ENCODE measurements at places on chromosomes 16 and 17.
A peak's percentile ranks its signal among the peaks of the same experiment; 100 is the strongest.

- peak; percentile 47 for DNase-seq
Measured at GRCh38 chr16:58024486-58025350, 836 bp upstream of the MMP15 start.

GRCh38 chr17:63966646-63967264 lies 6.0 kb downstream of the SCN4A start:
- DNase-seq: no peak

- no peak for DNase-seq
Measured at GRCh38 chr16:30996324-30996984, 11.4 kb downstream of the HSD3B7 start.

DNA sequence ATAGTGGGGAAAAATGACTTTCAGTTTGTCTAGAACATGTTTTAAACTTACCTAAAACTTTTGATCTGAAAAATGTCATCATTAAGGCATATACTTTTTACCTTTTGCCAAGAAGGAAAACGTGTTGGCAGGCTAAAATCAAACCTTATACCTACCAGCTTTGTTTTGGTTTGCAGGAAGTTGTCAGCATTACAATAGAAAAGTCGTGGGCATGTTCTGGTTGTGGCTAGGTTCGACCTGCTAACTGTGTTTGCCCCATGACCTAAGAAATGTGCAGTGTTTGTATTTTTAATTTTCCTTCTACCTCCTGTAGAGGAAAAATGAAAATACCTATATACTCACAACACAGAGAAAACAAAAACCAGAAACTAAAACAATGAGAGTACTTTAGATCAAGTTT lies 13.0 kb downstream of the SKAP1 start:
- no peak for DNase-seq

GRCh38 chr16:22968931-22969330 lies 155.0 kb downstream of the HS3ST2 start:
- no peak for DNase-seq

DNA sequence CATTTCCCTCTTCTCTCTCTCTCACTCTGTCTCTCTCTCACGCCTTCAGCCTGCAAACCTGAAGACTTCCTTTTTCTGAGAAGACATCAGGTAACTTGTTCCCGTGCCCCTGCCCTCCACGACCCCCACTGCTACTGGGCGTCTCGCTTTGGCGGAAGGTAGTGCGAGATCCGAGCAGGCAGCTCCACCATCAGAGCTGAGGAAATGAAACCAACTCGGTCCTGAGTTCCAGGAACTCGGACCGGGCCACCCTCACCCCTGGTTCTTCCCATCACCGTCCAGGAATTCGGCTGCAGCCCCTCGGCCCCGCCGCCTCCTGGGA lies 585 bp downstream of the MLKL start:
- no peak for DNase-seq

GRCh38 chr16:59573528-59574271 lies 839.6 kb upstream of the GOT2 start:
- no peak for DNase-seq

- DNase-seq: no peak
Measured at GRCh38 chr17:1639549-1640180, 5.9 kb downstream of the SCARF1 start.

DNA sequence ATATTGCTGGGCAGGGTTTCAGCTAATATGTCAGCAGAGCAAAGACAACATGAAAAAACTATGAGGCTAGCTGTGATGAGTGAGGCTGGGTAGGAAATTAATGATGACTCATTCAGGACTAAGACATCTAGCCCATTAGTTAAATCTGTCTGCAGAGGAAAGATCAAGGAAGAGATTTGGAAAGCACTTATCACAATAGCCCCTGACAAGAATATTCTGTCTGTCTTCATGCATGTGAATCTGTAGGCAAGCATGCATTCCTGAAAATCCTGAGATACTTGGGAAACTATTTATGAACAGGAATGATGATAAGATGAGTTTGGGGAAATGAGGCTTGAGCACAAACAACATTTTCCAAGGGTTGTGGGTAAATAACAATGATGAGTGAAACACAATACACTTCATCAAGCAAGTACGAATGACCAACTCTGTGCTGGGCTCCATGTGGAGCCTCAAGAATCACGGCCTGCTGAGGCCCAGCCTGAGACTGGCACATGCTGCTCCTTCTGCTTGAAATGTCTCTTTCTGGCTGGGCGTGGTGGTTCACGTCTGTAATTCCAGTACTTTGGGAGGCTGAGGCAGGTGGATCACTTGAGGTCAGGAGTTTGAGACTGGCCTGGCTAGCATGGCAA lies 96.5 kb upstream of the ASIC2 start:
- DNase-seq: no peak

DNA sequence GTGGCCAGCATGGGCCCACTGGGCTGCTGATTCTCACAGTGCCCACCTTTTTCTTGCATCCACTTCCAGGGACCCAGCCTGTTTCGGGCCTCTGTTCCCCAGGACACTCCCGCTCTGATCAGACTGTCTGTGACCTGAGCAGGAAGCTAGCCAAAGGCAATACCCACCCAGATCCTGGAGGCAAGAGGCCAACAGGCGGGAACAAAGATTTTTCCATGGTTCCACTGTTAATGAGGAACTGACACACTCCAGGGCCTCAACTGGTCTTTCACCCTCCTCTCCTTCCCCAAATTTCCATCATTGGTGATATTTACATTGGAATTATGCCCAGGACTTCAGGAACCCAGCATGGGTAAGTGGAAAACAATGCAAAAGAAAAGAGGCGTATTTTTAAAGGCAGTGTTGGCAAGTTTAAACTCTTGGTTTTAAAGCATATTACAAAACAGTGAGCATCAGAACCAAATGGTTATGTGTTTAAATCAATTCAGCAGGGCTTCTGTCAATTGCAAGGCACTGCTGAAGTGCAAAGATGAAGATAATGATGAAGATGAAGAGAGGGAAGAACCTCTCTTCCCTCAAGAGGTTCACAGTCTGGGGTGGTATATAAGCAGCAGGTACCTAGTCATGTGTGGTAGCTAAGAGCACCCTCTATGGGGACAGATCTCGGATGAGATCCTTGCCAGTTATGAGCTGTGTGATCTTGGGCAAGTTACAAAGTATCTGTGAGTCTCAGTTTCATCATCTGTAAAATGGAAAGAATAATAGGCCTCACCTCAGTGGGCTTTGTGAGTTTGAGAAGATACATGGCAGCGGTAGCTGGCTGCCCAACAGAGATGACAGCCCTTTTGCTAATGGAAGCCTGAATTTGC lies 14.4 kb upstream of the ATP2A3 start:
- DNase-seq: no peak

DNA sequence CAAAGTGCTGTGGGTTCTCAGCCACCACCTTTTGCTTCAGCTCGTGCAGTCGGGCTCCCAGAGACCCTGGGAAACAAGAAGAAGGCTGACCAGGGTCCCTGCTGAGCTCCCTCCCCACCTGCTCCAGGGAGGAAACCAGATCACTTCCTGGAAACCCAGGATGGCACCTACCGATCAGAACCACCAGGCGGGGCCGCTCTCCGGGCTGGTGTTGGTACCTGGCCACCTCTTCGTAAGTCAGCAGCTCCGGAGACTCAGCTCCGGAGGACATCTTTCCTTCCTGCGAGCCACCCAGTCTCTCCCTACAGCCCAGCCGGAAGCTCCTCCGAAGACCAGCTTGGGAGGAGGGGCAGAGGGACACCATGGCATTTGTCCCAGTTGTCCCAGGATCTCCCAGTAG lies 18.9 kb downstream of the MPP3 start:
- no peak for DNase-seq

DNA sequence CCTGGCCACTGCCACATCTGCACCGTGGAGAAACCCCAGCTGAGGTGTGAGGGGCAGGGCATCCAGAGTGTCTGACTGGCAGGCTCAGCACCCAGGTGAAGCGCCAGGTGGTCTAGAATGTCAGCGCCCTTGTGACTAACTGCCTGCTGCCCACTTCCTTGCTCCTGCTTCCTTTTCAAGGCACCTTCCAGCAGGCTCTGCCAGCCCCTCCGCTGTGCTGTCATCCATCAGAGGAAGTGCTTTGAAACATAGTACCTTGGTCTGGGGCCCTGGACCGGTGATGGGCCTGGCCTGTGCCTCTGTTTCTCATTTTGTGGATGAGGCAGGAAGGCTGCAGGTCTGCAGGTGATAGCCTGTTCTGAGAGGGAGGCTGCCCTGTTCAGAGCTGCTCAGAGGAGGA lies 5.5 kb downstream of the SPNS2 start:
- no peak for DNase-seq

DNA sequence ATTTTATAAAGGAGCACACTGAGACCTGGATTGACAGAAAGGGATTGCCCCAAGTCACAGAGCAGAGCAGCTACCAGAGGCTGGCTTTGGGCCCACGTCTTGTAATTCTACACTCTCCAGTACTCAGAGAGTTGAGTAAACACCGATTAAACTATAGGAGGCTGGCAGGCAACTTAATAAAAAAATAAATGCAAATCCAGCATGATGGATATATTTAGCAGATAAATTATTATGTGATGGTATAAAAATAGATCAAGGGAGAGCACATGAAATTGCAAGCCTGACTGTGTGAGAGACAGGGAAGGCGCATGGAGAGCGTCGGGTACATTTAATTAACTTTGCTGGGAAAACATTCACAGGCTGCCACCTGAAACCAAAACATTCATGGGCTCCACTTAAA lies 87.7 kb upstream of the CCL2 start:
- no peak for DNase-seq

Measured in progenitor cell of endocrine pancreas (in vitro differentiated cells).